ENCODE measurements at places on chromosomes 16 and 17.

DNA sequence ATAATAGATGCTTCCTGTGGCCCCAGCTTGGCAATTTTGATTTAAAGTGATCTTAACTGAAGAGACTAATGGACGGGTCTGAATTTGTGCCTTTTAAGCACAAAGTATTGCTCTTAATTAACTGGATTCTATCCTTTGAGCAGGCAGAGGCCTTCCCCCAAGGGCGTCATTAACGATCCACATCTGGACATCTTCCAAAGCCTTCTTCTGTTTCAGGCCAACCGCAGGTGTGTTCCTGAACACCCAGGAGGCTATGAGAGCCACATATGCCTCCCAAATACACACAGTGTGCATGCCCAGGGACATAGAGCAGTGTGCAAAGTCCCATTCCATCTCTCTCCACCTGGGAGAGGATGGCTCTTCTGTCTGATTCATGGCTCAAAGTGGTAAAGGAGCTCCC is 42.3 kb downstream of the MAPT start:
- no peak for DNase-seq

DNA sequence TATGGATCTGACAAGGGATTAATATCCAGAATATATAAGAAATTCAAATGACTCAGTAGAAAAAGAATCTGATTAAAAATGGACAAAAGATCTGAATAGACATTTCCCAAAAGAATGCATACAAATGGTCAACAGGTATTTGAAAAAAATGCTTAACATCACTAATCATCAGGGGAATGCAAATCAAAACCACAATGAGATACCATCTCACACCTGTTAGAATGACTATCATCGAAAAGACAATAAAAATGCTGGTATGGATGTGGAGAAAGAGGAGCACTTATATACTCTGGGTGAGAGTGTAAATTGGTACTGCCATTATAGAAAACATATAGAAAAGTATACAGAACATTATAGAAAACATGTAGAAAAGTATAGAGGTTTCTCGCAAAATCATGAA is 16.4 kb upstream of the HS3ST2 start:
- no peak for DNase-seq

GRCh38 chr16:68022278-68022727 is 729 bp downstream of the DDX28 start:
- DNase-seq, result no peak

DNA sequence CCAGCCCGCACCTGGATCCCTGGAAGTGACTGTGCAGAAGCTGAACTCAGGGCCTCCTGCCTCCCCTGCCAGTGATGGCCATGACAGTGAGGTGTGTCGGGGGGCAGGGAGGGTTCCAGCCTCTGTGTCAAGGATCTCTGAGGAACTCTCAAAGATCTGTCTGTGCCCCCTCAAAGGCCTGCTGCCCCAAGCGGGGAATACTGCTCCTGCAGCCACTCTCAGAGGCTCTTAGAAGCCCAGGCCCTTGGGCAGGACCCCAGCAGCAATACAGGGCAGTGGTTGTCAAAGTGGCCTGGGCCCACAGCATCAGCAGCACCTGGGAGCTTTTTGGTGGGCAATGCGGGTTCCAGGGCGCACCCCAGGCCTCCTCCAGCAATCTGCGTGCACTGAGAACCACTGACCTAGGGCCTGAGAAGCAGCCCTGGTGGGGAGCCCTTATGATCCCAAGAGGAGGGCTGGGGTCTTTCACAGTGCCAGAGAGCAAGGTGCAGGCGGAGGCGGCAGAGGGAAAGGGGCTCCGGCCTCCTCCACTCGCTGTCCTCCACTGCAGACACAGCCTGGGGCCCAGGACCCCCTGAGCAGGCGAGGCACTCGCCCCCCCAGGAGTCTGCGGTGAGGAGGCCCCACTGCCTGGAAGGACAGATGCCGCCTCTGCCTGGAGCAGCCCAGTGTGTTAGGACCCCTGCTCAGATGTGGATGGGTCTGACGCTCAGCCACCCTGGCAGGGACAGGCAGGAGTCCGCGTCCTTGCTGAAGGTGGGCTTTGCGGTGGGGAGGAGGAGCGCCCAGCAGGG is 42.1 kb downstream of the ENGASE start:
- no peak for DNase-seq

DNA sequence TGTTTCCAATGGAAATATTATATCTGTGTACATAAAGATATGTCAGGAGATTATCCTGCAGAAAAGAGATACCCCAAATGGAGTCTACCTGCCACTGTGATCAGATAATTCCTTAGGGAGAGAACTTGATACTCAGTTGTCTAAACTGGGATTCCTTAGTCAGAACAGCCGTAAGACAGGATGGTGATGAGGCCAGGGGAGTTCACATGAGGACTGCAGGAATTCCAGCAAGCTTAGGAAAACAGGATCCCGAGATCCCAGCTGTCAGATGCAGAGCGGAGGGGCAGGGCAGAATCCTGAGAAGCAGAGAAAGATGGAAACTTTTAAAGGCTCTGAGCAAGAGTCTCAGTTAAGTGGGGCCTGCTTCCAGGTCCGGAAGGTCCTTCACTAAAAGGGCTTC is 4.7 kb downstream of the KRABD2 start:
- DNase-seq, result no peak

DNA sequence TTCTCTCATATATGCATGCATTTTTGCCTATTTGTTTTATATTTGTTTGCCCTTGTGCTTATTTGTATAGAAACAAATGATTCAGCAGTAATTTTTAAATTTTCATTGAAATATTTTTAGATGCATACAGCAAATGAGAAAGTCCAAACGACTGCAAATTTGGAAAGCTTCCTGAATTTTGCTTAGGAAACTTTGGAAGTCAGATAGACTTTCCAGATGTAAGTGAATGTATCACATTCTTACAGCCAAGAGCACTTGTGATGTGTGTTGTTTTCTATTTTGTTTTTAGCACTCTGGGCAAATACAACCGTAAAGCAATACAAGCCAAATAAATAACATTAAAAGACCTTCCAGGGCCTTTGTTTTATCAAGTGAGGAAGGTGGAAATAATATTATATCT is 680.8 kb upstream of the CDH8 start:
- no peak for DNase-seq

DNA sequence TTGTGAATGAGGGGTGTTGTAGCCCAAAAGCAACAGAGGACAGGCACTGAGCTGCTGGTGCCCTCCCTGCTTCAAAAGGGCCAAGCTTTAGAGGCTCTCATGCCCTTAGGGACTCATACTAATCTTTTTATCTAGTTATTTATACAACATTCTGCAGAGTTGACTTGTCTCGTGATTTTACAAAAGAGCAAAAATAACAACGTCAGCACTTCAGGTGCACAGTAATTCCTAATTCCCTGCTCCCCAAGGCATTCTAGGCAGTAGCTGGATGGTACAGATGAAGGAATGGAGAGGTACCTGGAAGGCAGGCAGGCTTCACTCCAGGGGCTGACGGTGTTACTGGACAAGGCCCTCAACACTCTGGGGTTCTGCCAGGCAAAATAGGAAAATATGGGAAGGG is 406.7 kb upstream of the CCL2 start:
- DNase-seq, result no peak

DNA sequence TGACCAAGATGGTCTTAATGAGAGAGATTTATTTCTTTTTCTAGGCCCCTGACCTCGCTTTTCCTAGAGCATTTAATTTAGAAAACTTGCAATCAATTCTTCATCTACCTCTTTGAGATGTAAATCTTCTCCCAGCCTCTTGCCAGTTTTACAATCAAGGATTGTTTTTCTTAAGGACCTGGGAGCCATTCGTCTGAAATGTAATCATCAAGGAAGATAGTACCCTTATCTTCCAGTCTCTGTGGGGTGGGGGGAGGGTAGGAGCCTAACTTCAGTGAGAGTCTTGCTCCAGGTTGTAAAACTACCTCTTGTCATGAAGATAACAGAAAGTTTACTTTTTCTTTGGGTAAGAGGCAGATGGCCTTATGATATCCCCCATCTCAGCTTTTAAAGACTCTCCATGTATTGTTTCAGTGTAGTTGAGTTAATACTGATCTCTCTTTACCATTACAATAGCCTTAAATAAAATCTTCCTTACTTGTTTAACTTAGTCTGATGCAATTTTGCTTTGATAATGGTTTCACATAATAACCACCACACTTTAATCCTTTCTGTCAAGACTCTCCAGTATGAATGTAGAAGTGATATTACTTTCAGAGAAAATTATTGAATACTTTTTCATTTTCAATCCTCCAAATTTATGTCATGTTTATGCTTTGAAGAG is 110.2 kb upstream of the CPHXL start:
- no peak for DNase-seq

DNA sequence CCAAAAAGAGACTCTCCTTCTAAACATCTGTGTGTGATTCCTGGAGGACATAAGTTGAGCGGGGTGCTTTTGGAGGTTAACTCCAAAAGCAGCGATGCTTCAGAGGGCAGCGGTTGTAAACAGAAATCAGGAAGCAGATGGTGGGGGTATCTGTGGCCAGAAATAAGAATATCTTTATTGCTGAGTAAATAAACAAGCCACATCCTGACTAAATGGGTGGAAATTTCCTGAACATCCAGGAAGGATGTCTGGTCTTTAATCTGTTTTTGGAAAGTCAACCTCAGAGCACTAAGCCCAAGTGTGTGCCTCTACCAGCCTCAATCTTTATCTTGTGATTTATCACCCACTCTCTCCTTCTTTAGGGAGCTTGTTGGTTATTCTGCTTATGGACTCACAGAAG is 123.3 kb downstream of the CDH13 start:
- no peak for DNase-seq

GRCh38 chr17:46978489-46979146 is 435 bp downstream of the RPRML start:
- no peak for DNase-seq

GRCh38 chr16:67281536-67282446 is 2.5 kb downstream of the PLEKHG4 start:
- DNase-seq, result no peak

GRCh38 chr17:27294689-27295630 is 1.0 kb downstream of the WSB1 start:
- no peak for DNase-seq

- no peak for DNase-seq
Observed at GRCh38 chr17:45171338-45172231, 9.9 kb downstream of the HEXIM2 start.

DNA sequence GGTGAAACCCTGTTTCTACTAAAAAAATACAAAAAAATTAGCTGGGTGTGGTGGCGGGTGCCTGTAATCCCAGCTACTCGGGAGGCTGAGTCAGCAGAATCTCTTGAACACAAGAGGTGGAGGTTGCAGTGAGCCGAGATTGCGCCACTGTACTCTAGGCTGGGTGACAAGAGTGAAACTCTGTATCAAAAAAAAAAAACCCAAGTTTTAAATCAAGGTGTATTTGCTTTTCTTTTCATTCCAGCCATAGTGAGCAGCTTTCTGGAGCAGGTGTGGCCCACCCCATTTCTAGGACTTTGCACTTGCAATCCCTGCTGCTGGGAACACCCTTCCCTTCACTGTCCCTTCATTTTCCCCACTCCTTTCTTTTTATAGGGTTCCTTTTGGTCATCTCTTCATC is 28.8 kb downstream of the TMEM238L start:
- no peak for DNase-seq

DNA sequence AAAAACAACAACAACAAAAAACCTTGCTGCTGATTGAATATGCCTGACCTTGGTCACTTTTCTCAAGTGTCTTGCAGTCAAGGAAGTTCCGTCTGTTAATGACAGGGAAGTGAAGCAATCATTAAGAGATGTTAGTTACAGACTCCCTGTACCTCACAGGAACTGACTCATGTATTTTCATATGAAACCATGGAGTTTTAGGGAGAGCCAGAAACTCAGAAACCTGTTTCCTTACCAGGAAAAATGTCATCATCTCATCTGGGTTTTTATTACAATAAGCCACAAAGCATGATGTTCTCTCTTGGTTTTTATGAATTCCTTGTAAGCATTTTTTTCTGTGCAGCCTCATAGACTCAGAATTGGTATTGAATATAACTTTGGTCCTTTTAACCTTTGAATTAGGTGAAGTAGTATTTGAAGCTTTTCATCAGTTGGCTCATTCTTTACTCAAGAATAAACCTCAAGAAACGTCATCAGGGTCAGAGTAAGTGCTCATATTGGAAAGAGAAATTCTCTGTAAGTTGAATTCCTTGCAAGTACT is 10.3 kb downstream of the LYRM1 start:
- no peak for DNase-seq

DNA sequence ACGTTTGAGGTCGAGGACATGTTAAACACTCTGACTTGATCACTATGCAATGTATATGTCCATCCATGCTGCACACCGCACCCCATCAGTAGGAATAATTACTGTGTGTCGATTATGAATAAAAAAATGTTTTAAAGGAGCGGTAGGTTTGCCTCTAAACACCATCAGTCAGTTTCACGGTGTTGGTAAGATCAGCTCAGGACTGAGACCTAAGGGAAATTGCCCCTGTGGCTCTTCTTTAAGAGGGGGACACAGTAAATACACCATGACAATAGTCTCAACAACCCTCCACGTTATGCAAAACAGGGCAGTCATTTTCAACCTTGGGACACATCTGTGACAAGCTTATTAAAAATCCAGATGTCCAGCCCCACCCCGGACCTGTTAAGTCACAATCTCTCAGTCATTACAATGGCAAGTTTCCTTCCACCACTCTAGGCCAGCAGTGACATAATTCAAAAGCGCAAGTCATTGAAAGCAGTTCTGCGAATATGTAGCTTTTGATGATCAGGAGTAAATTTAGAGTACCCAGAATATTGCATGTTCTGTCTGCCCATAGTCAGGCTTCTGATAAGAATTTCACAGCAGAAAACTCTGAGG is 1.2 kb downstream of the ATMIN start:
- no peak for DNase-seq

DNA sequence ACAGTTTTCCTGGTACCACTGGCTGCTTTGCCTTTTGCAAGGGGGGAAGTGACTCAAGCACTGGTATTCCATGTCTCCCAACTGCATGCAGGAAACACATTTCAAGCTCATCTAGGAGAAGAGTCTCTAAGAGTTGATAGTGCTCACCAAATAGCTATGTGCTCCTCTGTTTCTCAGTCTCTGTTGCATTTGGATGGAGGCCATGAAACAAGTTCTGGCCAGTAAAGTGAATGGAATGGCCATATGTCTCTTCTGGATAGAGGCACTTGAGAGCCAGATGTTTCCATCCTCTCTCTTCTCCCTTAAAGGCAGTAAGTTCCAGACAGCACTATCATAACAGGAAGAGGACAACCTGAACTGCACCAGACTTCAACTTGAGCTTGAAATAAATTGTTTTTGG is 60.6 kb downstream of the C16orf82 start:
- DNase-seq, result no peak

DNA sequence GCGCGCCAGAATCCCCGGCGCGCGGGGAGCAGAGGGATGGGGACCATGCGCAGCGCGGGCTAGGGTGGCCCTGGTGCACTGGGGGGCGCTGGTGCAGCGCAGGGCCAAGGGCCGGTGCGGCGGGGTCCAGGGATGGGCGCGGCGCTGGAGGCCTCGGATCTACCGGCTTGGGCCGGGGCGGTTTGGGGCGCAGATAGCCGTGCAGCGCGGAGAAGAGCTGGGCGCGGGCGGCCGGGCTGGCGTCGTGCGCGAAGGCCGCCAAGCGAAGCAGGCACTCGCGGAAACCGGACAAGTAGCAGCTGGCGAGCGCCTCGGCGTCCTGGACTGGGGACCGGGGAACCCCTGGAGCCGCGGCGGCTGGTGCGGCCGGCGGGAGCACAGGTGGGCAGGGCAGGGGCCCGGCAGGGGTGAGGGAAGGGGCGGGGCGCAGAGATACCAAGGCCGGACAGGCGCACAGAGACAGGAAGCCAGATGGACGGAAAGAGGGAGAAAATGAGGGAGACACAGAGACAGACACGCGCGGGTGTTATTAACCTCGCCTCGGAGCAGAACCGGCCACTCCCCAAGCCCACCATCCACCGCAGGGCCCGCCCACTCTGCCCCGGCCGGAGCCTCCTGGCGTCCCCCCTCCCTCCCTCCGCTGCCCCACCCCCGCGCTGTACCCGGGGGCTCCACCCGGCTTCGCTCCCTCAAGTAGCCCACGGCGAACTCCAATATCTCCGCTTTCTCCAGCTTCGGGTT is 2.1 kb downstream of the HES7 start:
- no peak for DNase-seq

Measured in cortex of kidney (tissue), 1 donor.